Activated T-cell treated with anti-CD3 and anti-CD28 coated beads for 4 hours (primary cell): ENCODE measurements at places on chromosomes 3 and 15.

DNA sequence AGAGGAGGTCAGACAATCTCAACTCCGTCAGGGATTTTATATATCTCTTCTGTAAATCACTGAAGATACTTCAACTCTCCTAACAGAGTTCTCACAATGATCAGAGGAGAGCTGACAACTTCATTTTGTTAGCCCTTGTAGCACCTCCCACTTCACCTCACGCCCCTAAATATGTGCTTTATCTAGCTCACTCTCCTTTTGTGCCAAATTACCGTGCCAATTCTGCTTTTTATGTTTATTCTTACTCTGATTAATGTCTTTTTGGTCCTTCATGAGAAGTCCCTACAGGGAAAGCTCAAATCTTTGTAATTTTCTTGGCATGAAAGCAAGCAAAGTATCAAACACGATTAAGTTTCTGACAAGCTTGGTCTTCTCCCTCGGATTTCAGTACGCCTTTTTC lies 636.1 kb upstream of the NAALADL2 start:
- no peak for DNase-seq

DNA sequence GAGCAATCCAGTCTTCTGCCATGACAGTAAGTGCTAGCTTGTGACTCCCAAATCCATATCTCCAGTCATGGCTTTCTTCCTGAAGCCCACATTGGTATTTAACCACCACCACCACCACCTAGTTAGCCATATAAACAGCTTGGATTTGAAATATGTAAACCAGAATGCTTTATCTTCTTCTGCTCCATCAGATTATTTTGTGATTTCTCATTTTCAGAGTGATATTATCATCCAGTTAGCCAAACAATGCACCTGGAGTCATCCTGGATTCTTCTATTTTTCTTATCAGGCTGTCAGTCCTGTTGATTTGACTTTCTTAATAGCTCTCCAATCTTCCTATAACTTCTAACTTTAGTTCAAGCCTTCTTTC lies 124.3 kb upstream of the PTX3 start:
- no peak for DNase-seq

GRCh38 chr3:46701181-46701939 lies at the start of gene TMIE:
TSS of gene TMIE (plus strand) at chr3:46701392. CDS start at chr3:46701488, 96 bp downstream.
- DNase-seq, result no peak

- DNase-seq, result no peak
Measured at GRCh38 chr15:49692514-49693090, 71.8 kb downstream of the DTWD1 start.

DNA sequence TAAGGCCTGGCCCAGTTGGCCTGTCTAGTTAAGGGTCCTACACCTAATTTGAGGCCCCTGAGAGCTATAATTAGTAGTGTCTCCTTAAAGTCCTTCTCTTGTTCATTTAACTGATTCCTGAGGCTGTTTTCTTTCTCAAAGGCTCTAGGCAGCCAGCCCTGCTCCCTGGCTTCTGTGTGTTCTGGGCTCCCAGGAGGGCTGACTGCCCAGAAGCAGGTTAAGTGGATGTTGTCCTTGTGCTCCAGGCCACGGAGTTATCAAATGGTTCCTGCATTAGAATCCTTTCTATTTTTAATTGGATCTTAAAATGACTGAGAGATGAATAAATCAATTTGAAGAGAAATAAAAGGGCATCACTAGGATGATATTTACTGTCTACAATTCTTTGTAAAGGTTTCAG lies 140.0 kb downstream of the SNRK start:
- DNase-seq, result no peak

DNA sequence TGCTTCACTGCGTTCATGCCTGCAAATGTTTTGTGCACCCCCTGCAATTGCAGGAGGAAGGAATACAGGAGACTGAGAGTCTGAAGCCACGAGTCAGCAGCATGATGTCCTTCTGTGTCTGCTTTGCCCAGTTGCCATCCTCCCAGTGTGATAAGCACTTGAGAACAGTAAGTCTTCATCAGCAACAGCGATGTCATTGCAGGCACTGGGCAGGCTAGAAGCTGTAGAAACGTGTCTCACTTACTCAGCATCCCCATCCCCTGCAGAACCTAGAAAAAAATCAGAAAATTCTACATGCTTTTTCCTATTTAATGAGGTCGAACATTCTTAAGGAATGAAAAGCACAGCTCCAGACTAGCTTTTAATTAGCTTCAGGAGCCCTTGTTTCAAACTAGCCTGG lies 156.5 kb upstream of the LPP start:
- no peak for DNase-seq

DNA sequence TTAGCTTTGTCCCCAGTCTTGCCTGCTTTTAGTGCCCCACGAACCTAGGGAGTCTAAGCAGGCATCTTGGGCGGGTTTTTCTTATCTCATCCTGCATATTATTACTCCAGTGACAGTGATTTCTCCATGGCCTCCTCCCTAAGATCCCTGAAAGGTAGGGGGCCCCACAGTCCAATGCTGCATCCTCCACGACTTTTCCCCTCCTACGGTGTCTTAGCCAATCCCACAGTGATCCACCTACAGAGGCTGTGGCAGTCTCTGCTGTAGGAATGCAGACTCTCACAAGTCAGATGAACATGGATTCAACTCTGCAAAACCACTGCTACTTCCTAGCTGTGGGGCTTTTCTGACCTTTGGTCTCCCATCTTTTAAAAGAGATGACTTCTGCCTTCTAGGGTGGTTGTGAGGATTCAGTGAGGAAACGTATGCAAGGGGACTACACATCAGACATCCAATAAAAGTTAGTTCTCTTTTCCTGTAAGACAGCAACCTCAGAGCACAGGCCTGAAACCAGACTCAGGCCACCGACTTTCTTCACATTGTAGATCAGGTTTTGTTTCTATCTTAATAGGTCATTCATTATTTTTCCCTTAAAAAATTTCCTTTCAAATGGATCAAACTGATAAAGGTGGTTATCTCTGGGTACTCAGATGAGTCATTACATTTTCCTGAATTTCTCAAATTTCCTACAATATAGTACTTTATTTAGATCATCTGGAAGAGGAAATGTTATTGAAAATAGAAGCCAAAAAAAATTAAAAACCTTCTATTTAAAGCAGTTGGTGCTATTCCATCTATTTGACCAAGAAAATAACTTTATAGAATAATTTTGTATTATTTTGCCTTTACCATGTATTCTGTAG lies 23.2 kb downstream of the ILDR1 start:
- no peak for DNase-seq

- DNase-seq, result no peak
Measured at GRCh38 chr15:54011656-54012055, 33.4 kb downstream of the UNC13C start.

DNA sequence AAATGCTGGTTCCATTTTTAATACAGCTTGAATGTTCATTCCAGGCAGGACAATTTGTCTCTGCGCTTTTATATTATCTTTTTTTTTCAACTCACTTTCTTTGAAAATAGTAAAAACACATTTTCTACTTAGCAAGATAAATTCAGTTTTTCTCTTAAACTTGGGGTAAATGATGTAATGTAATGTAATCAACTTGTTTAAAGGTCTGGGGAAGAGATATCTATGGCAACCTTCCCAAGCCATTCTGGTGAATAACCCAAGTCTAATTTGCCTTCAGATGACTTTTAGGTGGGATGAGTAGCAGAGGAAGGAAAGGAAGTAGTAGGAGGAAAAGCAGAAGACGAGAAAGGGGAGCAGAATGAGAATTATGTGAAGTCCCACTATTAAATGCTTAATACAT lies 335.1 kb downstream of the SV2B start:
- no peak for DNase-seq

GRCh38 chr15:89629829-89630228 lies 25.4 kb downstream of the KIF7 start:
- no peak for DNase-seq

- no peak for DNase-seq
Measured at GRCh38 chr3:29649815-29650547, 369.1 kb downstream of the RBMS3 start.

DNA sequence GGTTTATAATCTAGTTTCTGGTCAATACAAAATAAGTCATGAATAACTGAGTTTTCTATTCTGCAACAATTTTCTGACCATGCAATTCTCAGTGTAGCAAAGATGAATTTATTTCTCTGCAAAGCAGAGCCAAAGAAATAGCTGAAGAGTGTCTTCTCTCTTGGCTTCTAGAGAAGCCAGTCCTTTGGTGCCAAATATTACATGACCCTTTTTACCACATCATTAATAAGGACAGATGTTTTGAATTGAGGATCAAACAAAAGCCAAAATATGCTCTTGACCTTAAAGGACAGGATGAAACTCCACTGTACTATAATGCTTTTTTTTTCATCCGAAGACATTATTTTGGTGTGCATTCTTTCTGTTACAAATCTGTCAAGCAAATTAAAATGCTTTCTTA lies 40.2 kb upstream of the OSTN start:
- no peak for DNase-seq
